ENCODE measurements at places on chromosomes 11 and 22. TPM values are rescaled to one million over a fixed set of nuclear protein-coding genes. Genes with fewer than 3 reads are reported as not detected.

GRCh38 chr22:23529166-23530103 is 50.7 kb downstream of the IGLL1 start:
- DNase-seq, result no peak

TTC36 gene
- 1.1 TPM for total RNA-seq

DNA sequence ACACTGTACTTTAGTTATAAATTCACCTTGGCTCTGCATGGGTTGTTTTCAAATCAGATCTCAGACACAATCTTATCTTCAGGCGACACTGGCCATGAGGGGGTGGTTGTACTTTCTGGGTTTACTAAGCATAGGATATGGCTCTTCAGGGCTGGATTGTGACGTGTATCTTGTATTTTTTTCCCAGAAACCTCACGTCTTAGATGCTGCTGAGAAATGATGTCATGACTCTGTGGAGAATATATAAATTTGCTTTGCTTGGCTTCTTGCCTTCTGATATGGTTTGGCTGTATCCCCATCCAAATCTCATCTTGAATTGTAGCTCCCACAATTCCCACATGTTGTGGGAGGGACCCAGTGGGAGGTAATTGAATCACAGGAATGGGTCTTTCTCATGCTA is 82.8 kb upstream of the VSTM5 start:
- DNase-seq, result no peak

CABP4 gene
- total RNA-seq, result not detected

MRGPRX4 gene
- total RNA-seq, result not detected

DNA sequence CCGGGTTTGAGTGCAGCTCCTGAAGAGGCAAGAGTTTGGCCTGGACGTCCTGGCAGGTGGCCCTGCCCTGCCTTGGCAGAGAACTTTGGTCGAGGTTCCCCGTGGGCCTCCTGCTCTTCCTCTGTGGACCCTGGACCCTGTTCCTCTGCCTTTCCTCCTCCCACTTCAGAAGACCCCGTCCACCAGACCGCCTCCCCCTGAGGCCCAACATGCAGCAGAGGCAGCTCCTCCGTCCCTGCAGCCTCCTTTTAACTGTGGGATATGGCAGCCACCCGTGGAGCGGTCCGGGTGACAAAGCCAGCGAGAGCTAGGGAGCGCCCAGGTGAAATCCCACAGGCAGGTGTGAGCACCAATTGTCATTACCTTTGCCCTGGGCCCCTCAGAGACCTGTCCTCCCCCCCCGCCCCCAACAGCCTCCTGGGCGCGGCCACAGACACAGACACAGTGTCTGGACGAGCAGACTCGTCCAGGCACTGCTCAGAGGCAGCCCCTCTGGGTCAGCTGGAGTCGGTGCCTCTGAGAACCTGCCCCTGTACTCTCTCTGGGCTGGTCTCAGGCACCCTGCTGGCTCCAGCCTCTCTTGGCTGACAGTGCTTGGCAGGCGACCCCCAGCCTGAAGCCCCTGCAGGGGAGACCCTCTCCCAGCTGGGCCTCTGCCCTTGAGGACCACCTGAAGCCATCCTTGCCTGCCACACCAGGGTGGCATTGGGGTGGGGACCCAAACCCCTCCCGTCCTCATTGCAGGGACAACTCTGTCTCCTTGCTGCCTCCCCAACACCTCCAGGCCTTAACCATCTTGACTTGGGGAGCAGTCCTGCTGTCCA is 4.1 kb upstream of the PTDSS2 start:
- no peak for DNase-seq

GRCh38 chr11:85772695-85773094 is 38.2 kb downstream of the SYTL2 start:
- no peak for DNase-seq

ASPHD2 gene
- total RNA-seq, result 1.4 TPM
